ENCODE measurements at places on chromosomes 5 and 9. TPM values are rescaled to one million over a fixed set of nuclear protein-coding genes. Genes with fewer than 3 reads are reported as not detected.

NRG2 gene
- total RNA-seq: not detected

IL4 gene
- not detected for total RNA-seq

ADGRV1 gene
- 0.32 TPM for total RNA-seq

LEAP2 gene
- 0.32 TPM for total RNA-seq

PLAC8L1 gene
- not detected for total RNA-seq

NR2F1-AS1 gene
- total RNA-seq: 25.6 TPM

BARHL1 gene
- not detected for total RNA-seq

SOX30 gene
- total RNA-seq: not detected

RNF224 gene
- not detected for total RNA-seq

CTXN3 gene
- not detected for total RNA-seq

PCDHGB1 gene
- total RNA-seq: 2.2 TPM

FAM151B gene
- total RNA-seq: 1.2 TPM

TAF11L5 gene
- not detected for total RNA-seq

PTPRD gene
- total RNA-seq: 65.2 TPM

ENC1 gene
- total RNA-seq: 49.5 TPM

GZMA gene
- total RNA-seq: not detected
